ENCODE measurements at places on chromosomes 4 and X. TPM values are rescaled to one million over a fixed set of nuclear protein-coding genes. Genes with fewer than 3 reads are reported as not detected.

JCHAIN gene
- total RNA-seq, result not detected

PAGE1 gene
- total RNA-seq, result not detected

MAGEA11 gene
- total RNA-seq, result not detected

PHKA1 gene
- total RNA-seq, result 4.2 TPM

SSX4B gene
- total RNA-seq, result not detected

PLP1 gene
- total RNA-seq, result not detected

HGFAC gene
- not detected for total RNA-seq

F9 gene
- total RNA-seq, result not detected

RIPPLY1 gene
- total RNA-seq, result not detected

GUCY1B1 gene
- not detected for total RNA-seq

MAGIX gene
- 1.5 TPM for total RNA-seq

ASB11 gene
- not detected for total RNA-seq

GAGE12E gene
- not detected for total RNA-seq

All from activated T-helper 17 cell treated with anti-CD3 and anti-CD28 coated beads, Interleukin-2, amount 50 U/mL, for 72 hours (primary cell).